Skeletal muscle cell (primary cell): ENCODE measurements at places on chromosomes 12 and 14.

GRCh38 chr14:22007784-22008412 is 334.3 kb upstream of the OR4E1 start:
- no peak for DNase-seq

DNA sequence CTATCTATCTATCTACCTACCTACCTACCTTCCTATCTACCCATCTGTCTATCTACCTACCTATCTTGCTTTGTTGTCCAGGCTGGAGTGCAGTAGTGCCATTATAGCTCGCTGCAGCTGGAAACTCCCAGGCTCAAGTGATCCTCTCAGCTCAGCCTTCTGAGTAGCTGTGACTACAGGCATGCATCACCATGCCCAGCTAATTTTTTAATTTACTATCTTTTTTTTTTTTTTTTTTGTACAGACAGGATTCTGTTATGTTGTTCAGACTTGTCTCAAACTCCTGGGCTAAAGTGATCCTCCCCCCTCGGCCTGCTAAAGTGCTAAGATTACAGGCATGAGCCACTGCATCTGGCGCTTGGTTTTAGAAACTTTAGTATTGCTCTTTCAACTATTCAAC is 762.4 kb downstream of the SLC6A15 start:
- DNase-seq, result no peak

DNA sequence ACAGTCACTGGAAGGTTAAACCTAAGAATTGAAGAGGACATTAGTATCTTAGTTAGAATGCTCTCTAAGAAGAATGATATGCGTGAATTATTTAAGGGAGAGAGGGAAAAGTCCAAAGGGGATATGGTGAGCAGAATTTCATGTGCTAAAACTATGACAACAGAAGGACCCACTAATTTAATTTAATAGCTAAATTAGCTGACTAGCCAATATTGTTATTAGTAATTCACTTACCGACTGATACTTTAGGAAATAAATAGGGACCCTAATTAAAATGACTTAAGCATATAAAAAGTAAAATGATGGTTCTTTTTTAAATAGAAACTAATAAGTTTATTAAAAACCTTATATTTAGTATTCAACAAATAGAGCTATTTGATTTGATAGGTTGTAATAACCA is 179.6 kb downstream of the RASSF9 start:
- no peak for DNase-seq

GRCh38 chr14:40053416-40053815 is 621.2 kb upstream of the FBXO33 start:
- DNase-seq, result no peak

- no peak for DNase-seq
Observed at GRCh38 chr14:93317210-93317874, 15.5 kb downstream of the BTBD7 start.

- no peak for DNase-seq
Observed at GRCh38 chr12:62891805-62892549, 43.0 kb downstream of the PPM1H start.

DNA sequence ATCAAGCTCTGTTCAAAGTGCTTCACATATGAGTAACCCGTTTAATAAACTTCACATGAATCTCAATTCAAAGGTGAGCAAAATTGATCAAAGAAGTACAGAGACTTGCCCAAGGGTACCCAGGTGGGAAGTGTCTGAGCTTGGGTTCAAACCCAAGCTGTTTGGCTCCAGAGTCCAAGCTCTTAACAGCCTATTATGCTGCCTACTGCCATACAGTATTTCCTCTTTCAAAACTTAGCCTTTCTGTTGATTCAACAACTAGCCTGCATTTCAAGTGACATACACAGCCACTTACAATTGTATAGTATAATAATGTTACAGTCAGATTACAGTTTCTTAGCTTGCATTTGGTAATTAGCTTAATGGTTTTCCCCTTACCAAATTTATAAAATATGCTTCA is 29.7 kb downstream of the FRMD6 start:
- no peak for DNase-seq

GRCh38 chr14:74456684-74457564 is 30.9 kb upstream of the SYNDIG1L start:
- no peak for DNase-seq

DNA sequence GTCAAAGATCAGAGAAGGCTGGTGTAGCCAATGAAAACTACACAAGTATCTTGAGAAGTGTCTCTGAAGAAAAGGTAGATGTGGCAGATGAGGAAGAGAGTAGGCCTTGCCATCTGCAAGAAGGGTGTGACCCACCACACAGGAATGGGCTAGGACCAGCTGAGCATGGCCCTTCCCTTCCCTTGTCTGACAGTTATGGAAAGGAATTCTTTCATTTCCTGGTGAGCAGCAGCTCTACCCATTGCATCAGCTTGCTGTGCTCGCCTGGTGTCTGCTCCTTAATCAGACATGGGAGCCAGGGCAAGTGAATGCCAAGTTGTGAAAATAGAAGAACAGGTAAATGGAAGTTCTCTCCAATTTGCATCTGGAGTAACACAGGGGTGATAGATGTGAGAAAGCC is 145.2 kb upstream of the KRR1 start:
- peak; percentile 60 for DNase-seq

DNA sequence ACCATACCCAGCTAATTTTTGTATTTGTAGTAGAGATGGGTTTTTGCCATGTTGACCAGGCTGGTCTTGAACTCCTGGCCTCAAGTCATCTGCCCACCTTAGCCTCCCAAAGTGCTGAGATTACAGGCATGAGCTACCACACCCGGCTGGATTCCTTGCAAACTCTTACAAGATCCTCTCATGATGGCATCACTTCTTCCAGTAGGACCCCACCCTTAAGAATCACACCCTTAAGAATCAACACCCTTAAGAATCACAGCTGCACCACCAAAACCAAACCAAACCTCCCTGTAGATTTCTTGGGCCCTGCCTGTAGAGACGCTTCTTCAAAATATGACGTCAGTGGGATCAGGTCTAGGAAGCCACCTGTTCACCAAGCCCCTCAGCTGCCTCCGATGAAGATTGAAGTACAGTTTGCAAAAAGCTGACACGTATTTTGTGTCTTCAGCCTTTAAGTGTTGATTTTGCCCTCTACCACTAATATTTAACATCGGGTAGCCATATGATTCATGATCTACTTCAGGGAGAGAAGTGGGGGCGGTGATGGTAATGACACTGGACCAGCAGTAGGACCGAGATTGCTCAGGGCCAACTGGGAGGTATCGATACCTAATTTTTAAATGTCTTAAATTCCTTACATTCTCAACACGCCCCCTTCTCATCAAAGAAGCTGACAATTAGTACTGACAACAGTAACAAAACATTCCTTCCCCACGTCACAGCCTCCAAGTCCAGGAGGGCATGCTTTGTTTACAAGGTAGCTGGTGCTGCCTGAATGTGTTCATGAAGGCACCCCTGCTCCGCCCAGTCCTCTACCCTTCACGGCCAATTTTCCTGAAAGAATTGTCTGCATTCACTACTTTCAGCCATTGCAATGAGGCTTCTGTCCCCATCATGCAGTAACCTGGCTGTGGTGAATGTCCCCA is 57.2 kb downstream of the ESRRB start:
- DNase-seq, result no peak
